ENCODE measurements at places on chromosomes 7 and 10. TPM values are rescaled to one million over a fixed set of nuclear protein-coding genes. Genes with fewer than 3 reads are reported as not detected.

PLAU gene
- 3.0 TPM for total RNA-seq

CACUL1 gene
- total RNA-seq: 25.8 TPM

CDK14 gene
- total RNA-seq: not detected

ZNF804B gene
- total RNA-seq: not detected

SPDYE11 gene
- total RNA-seq: not detected

CLDN3 gene
- total RNA-seq: not detected

DNA sequence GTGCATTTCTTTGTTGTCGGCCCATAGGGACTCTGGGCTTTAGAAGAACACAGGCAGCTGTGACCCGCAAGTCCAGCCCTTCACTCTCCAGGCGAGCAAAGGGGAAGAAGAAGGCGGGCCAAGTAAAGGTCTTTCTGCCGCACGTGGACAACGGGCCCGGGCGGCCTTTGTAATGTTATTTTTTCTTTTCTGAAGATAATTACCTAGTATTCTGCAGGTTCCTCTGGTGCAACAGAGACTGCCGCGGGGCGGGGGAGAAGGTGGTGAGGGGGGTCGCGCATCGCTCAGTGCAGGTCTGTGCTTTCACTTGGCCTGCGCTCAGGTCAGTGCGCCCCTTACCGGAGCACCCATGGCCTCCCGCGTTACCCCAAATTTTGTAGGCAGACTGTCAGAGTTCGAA, 7.1 kb upstream of the TBX20 start:
- peaks cover 3% of the 10 kb centered on the region for H3K4me1 ChIP-seq
- no peak for DNase-seq
- H3K36me3 ChIP-seq: peaks cover 8% of the 10 kb centered on the region
- no peak overlapping the region for H3K27ac ChIP-seq
- H3K4me3 ChIP-seq: no peak overlapping the region

- no peak for DNase-seq
- no peaks in the 10 kb centered on the region for H3K4me1 ChIP-seq
- H3K27ac ChIP-seq: no peak overlapping the region
- no peak overlapping the region for H3K4me3 ChIP-seq
- H3K27me3 ChIP-seq: no peaks in the 10 kb centered on the region
- no peaks in the 10 kb centered on the region for H3K36me3 ChIP-seq
Observed at GRCh38 chr10:106576534-106576933, 588.0 kb downstream of the SORCS1 start.

DNA sequence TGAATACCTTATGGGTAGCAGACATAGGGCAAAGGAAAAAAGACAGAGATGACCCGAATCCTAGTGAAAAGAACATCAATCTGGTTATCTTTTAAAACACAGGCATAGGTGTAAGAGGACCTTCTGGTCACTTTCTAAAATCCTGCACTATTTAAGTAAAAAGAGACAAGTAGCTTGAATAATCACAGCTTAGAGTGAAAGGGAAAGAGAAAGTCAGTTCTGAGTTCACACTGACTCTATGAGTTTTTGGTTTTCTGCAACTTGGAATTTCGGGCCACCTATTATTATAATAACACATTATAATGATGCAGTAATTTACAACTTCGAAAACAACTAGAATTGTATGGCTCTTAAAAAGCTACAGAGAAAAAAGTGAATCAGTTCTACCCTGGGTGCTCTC, 247.8 kb downstream of the DOCK4 start:
- DNase-seq: no peak
- no peak overlapping the region for H3K4me3 ChIP-seq
- no peaks in the 10 kb centered on the region for H3K27me3 ChIP-seq
- H3K4me1 ChIP-seq: no peaks in the 10 kb centered on the region

DNA sequence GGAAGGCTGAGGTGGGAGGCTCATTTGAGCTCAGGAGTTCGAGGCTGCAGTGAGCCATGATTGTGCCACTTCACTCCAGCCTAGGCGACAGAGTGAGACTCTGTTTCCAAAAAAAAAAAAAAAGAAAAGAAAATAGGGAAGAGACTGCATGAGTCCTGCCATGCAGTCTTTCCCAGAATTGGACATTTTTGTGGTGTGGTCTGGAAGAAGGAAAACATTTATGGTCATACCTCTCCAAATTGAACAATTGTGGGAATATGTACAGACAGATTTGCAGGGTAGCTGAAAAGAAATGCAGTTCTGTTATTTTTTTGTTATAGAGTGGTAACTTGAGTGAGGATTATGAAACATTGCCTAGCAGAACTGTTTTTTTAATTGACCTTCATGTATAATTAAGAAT, 198.1 kb downstream of the AUTS2 start:
- H3K4me1 ChIP-seq: no peaks in the 10 kb centered on the region
- DNase-seq: no peak
- no peaks in the 10 kb centered on the region for H3K27me3 ChIP-seq
- no peak overlapping the region for H3K4me3 ChIP-seq

GRCh38 chr10:18571780-18572179, 79.6 kb downstream of the NSUN6 start:
- peaks cover 22% of the 10 kb centered on the region for H3K36me3 ChIP-seq
- no peak overlapping the region for H3K27ac ChIP-seq
- no peaks in the 10 kb centered on the region for H3K27me3 ChIP-seq
- DNase-seq: no peak

DNA sequence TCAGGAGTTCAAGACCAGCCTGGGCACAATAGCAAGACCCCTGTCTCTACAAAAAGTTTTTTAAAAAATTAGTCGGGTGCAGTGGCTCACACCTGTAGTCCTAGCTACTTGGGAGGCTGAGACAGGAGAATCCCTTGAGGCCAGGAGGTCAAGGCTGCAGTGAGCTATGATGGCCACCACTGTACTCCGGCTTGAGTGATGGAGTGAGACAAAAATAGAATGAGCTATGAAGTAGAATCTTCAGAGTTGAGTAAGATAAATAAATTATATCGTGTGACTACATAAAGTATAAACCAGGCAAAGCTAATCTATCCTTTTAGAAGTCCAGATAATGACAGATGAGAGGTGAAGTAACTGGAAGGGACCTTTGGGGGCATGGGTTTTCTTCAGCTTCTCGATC, 15.3 kb upstream of the MRPS24 start:
- peaks cover 13% of the 10 kb centered on the region for H3K4me1 ChIP-seq
- H3K27ac ChIP-seq: no peak overlapping the region
- no peak for DNase-seq
- H3K4me3 ChIP-seq: no peak overlapping the region

DNA sequence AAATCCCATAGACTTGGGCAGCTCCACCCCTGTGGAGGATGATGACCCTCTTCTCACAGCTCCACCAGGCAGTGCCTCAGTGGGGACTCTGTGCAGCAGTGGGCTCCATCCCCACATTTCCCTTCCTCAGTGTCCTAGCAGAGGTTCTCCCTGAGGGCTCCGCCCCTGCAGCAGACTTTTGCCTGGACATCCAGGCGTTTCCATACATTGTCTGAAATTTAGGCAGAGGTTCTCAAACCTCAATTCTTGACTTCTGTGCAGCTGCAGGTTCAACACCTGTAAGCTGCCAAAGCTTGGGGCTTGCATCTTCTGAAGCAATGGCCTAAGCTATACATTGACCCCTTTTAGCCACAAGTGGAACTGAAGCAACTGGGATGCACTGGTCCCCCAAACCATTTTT, 31.8 kb downstream of the NEUROG3 start:
- no peak for DNase-seq
- no peak overlapping the region for H3K4me3 ChIP-seq
- peaks cover 7% of the 10 kb centered on the region for H3K36me3 ChIP-seq
- H3K4me1 ChIP-seq: no peaks in the 10 kb centered on the region
- H3K27ac ChIP-seq: no peak overlapping the region

DNA sequence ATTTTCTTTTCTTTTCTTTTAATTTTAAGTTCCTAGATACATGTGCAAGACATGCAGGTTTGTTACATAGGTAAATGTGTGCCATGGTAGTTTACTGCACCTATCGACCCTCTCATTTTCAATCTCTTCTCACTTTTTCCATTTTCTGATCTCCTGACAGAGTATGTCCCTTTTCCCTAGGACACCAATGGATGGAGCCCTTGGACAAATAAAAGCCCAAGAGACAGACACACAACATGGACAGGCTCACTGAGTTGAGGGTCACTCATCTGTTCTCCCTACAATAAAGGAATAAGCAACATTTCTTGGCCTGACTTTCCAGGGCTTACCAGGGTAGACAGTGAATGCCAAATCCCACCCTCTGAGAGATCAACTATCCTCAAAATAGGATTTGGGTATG, 15.2 kb upstream of the UBE2D1 start:
- no peak for DNase-seq
- H3K4me3 ChIP-seq: no peak overlapping the region
- no peak overlapping the region for H3K27ac ChIP-seq
- H3K27me3 ChIP-seq: no peaks in the 10 kb centered on the region
- H3K36me3 ChIP-seq: no peaks in the 10 kb centered on the region
